ENCODE measurements at places on chromosomes 13 and 19.

DNA sequence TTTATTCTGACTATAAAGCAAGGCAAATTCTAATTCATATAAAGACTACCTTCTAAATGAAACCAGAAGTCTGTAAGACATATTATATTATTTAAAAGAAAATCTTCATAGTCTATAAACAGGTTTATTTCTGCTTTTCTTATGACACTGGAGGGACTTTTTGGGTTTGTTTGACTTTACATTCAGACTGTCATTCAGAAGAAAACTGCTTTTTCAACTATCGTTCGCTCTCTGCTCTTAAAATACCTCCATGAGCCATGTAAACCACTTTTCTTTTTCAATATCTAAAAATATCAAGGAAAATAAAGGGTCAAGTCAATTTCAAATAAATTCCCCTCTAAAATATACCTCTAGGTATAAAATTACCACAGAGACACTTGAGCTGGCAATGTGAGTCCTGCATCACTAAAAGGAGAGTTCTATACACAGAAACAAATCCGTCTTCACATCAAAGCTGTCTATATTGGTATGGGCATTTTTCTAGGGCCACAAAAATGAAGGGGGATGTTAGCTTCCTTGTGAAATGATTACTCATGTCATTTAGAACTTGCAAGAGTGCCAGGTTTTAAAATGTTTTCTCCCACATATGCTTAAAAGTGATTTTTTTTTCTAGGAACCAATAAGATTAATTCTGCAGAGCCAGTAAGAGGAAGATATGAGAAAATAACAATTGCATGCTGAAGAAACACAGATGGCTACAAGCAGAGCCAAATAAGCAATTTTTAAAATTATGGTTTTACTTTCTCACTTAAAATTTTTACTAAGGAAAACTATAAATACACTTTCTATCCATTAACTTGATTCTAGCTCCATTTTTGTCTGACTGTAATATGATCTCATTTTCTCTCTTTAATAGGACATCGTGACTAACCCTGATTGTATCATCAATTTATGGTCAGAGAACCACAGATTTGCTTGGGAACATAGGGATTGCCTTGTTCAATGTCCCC lies 181.8 kb downstream of the TBC1D4 start:
- no peak for DNase-seq

DNA sequence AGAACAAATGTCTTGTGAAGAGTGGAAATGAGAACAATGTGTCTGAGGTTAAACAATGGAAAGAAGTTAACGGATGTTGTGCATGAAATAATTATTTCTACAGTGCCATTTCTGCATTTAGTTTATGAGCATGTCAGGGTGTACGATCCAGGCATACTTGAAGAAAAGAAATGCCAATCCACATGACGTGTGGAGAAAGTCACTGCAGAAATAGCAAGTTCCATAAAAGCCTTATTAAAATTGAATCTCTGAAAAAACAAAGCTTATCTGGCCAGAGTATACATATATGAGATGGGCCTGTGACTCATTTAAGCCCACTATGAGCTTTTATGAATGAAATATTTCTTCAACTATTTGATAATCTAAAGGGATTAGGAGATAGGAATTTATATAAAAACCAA lies 426.1 kb downstream of the EFNB2 start:
- no peak for DNase-seq

DNA sequence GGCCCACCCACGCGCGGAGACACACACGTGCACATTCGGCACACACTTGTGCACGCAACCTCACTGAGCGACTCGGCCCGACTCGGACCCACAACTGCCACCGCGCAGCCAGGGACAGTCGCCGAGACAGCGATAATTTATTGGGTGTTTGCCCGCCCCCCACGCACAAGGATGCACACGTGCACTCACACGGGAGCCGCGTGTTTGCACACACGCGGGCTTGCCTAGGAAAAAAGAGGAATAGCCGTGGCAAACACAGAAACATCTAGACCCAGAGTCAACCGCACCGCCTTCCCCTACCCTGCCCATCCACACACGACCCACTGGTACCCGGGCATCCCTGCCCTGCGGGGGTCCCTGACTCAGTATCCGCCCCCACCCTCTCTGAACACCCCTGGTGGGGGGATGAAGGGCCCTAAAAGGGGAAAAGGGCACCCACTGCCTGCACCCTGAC lies 1.1 kb upstream of the SSBP4 start:
- no peak for DNase-seq

DNA sequence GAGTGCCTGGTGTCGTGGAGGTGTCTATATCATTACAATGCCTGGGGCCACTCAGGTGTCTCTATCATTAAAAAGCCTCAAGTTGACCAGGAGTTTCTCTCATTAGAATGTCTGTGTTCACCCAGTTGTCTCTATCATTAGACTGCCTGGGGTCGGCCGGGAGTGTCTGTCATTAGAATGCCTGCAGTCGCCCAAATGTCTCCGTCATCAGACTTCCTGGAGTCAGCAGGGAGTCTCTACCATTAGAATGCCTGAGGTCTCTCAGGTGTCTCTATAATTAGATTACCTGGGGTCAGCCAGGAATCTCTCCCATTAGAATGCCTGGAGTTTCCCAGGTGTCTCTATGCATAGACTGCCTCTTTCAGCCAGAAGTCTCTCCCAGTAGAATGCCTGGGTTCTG lies 1477.6 kb downstream of the UQCRFS1 start:
- no peak for DNase-seq

DNA sequence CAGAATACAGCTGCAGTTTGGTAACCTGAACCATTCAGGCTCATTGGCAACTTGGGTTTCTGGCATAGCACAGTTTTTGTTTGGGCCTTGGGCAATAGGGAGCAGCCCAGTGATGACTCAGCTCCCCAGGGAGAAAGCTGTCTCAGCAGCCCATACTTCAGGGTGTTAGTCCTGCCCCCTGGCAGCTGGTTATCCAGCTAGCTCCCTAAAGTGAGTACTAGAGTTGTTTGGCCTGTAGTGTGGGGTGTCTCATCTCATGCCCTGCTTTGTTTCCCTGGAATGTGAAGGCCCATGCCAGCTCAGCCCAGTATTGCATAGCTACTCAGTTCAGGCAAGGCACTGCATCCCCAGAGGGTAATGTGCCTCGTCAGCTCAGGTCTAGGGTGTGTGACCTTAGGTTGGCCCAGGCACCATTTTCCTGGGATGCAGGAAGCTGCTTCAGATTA lies 18.2 kb upstream of the ZNF543 start:
- no peak for DNase-seq

DNA sequence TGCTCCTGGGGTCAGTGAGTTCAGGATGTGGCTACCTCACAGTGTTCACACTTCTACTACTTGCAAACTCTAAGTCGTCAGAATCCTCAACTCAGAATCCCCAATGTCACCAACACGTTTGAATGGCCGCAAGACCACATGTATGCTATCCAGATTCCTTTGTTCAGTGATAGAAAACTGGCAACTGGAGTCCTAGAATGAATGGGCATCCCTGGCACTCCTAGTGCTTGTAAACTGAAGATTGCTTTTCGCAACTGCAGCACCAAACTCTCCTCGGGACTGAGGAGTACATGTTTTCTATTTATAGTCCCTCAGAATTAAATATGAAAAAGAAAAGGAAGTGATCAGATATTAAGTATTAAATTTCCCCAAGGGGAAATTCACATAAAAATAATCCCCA lies 4.9 kb downstream of the SMAD9 start:
- no peak for DNase-seq

DNA sequence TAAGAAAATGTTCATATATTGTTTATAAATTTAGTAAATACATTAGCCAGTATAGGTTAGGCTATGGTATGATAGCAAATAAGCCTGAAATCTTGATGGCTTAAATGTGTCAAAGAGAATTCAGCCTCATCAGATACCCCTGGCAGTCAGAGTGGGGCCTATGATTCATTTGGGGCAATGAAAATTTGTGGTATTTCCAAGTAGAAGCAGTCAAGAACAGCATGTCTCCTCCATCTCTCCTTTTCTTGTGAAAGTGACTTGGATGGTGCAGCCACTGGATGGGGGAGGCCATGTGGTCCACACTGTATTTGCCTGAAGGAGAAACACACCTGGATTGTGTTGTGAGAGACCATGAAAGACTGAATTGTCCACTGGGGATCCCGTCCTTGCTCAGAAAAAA lies 82.7 kb downstream of the DLEU7 start:
- DNase-seq: no peak

GRCh38 chr13:49939321-49939720 lies 3.2 kb upstream of the SPRYD7 start:
- DNase-seq: no peak

DNA sequence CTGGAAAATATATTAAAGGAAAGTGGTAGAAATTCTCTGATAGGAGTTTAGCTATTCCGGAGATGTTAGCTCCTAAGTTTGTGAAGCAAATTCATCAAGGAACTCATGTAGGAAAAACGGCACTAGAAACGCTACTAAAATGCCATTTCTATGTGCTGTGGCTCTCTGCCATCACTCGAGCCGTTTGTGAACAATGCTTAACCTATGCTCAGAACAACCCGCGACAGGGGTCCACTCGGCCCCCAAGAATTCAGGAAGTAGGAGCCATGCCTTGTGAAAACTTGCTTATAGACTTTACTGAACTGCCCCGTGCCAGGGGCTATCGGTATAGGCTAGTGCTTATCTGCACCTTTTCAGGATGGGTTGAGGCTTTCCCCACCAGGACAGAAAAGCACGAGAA lies 14.2 kb upstream of the SLC15A1 start:
- no peak for DNase-seq

- DNase-seq: no peak
These were observed 758 bp downstream of the BAX start for GRCh38 chr19:48955308-48955958.

DNA sequence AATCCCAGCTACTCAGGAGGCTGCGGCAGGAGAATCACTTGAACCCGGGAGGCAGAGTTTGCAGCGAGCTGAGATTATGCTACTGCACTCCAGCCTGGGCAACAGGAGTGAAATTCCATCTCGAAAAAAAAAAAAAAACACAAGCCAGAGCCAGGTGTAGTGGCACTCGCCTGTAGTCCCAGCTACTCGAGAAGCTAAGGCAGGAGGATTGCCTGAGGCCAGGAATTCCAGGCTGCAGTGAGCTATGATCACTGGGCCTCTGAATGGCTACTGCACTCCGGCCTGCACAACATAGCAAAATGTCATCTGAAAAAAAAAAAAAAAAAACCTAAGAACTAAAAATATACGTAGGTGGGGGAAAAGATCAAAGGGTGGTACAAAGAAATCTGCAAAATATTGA lies 19.4 kb downstream of the EPS15L1 start:
- DNase-seq: no peak

Data from stimulated activated CD8-positive, alpha-beta memory T cell treated with anti-CD3 and anti-CD28 coated beads, Interleukin-7, amount 100 ng/mL, for 4 hours (primary cell).